ENCODE measurements at places on chromosomes 3 and 15.

- DNase-seq = no peak
Observed at GRCh38 chr15:31228011-31228484, 98.6 kb upstream of the KLF13 start.

DNA sequence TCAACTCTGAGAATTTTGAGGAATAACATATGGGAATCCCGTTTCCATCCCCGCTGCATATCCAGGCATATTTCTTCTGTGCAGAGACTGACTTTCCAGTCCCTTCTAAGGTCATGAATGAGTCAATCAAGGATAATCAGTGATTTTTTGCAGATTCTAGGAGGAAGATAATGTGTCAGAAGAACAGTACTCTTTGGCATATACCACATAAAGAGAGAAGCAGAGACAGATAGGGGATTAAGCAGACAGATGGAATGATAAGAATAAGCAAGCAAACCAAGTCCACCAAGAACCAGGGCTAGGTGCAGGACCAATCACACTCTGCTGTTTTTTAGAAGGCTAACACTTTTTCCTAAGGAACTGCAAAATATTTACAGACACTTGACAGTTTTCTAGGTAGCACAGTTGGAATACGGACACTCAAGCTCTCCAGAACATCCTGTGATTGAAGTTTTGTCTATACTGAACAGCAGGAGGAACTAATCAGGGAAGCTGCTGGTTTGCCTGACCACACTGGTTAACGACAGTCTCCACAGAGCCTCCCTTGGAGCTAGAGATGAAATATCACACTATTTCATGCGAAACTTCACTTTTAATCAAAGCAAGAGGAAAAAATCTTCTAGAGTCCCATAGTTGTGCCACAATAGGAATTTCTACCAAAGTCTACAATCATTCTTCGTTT lies 450.0 kb upstream of the KCNMB2 start:
- DNase-seq = no peak

- DNase-seq = no peak
Observed at GRCh38 chr3:151285940-151286339, 7.6 kb upstream of the P2RY14 start.

- no peak for DNase-seq
Observed at GRCh38 chr15:75821786-75822345, 21.4 kb upstream of the UBE2Q2 start.

DNA sequence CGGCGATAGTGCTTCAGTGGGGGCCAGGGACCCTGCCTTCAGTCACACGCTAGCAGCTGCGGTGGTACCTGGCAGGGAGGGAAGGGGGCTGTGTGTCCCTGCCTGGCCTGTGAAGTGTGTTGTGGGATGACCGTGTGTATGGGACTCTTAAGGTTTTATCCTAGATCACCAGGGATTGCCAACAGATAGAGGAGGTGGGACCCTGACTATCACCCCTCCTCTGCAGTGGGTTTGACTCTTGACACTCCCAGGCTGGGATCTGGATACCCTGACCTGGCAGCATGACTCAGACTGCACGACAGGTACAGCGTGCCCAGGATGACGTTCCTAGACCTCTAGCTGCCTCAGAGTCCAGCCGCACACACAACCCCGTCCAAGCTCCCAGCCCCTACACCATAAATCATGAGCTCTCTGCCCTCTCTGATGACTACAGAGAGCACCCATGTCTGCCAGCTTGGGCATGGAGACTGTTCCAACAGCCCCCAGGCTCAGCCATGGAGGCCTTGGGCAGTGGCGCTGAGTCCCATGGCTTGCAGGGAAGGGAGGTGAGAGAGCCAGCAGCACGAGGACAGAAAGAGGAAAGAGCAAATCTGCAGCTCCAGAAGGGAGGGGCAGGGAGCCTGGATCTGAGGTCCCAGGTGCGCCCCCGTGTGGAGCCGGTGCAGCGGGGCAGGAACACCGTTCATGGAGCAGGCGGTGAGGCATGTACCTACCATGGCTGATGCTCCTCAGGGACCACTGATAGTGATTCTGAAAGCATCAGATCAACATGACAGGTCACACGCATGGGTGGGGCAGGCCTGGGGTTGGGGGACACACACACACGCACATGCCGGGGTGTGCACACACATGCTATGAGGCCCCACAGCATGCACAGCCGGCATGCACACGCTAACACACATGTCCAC lies 71.0 kb downstream of the ADAMTS7 start:
- peak; percentile 6 for DNase-seq

DNA sequence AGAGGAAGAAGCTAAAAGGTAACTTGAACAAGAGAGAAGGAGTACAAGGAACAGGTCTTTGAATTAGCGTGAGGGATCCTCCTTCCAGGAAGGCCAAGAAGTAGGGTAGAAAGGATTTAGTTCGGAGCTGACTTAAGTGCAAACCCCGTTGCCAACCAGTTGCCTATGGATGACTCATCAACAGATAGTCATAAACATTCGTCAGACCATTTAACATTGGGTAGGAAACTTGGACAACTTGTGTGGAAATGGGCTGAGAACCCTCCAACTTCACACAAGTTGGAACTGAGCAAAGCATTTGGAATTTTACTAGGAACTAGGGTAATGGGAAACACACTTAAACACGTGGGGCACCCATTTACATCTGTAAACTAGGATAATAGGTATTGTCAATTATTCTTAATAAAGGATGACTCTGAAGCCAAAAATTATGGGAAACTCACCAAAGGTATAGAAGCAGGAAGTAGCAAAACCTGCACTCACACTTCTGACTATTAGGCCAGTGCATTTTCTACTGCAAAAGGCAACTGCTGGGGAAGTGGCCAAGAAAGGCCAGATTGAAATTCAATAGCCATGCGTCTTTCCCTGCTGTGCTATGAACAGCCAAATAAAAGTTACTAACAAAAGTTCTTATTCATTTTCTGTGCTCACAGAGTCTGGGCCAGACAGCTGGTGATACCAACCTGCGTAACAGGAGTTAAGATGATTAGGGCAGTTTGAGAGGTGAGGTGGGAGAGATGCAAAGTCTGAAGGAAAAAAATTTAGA lies 174.5 kb upstream of the TMC3 start:
- DNase-seq = no peak

DNA sequence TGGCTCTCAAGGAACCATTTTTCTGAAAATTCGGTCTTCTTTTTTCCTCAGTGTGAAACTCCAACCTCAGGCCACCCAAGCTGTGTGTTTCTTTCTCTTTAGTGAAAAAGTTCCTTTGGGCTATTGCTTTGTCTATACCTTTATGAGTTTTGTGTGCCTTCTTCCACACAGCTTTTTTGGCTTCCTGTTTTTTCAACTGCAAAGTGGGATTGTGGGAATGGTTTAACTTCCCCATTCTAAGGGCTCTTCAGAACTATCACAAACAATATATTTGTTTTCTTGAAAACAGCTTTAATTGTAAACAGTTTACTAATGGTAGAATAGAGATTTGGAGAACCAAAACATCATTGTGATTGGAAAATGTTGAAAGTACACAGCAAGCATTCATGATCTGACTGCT lies 10.4 kb downstream of the SYN2 start:
- DNase-seq = no peak

- no peak for DNase-seq
Observed at GRCh38 chr3:34599595-34599994, 801.2 kb downstream of the PDCD6IP start.

DNA sequence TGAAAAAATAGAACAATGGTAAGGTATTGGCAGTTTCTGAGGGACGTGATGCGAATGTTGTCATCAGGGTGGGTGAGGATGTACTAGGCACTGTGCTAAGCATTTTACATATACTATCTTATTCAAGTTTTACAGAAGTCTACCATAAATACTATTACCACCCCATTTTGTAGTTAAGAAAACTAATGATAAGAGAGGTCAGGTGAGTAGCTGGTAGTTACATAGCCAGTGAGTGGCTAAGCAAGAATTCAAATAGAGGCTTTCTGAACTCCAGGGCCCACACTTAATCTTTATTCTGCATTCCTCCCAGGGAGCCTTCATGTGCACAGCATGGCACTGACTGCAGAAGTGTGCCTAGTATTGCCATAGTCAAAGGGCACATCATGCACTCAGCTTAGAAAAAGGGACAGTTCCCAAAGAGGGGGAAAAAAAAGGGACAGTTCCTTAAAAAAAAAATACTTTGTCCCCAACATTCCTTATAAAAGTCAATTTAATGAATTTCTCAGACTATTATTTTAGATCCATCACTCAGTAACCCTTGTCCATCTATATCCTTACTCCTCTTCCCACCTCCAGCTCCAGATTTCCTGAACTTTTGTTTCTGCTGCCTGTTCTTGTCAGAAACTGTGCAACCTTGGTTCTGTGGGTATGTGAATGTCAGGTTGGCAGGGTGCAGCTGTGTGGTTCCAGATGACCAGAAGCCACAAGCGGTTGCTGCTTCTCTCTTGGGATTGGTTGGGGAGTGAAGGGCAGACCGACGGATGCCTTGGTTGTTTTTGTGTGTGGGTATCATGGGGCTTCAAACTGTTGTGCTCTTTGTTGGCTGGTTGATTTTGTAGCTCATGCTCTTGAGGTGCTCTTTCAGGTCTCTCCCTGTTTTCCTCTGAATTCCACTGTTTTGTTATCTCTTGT lies 8.3 kb downstream of the MAPKBP1 start:
- DNase-seq = no peak

DNA sequence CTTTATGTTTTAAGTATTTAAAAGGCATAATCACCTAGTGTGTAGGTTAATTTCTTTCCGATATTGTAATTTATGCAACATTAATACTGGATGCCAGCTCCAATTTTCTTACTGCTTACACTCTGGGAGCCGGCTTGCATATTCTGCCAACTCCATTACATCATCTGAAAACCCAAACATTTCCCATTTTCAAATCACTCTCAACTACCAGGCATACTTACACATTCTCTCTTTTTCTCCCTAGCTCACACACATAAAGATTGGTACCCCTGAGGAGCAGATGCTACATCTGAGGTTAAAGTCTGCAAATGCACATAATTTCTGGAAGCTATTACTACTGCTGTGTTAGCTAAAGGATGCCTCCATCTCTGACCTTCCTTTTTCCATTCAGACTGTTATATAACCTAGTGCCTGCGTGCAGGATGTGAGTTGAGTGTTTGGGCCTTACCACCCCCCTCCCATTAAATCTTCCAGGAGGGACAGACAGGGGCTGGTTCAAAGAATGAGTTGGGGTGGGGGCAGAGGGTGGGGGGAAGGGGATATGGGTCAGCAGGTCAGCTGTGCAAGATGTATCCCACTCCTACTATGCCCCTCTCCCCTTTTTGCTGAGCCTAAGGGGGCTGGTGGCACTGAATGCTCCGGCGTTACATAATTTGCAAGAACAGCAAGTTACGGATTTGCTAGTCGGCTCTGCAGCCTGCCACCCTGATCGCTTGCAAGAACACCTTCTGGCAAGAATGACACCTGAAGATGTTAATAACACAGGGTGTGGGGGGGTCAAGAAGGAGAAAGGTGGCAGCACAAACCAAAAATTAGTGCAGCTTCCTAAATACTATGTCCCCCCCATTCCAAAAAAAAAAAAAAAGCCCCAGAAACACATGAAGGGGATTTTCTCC lies 2.5 kb downstream of the RORA start:
- DNase-seq = no peak

DNA sequence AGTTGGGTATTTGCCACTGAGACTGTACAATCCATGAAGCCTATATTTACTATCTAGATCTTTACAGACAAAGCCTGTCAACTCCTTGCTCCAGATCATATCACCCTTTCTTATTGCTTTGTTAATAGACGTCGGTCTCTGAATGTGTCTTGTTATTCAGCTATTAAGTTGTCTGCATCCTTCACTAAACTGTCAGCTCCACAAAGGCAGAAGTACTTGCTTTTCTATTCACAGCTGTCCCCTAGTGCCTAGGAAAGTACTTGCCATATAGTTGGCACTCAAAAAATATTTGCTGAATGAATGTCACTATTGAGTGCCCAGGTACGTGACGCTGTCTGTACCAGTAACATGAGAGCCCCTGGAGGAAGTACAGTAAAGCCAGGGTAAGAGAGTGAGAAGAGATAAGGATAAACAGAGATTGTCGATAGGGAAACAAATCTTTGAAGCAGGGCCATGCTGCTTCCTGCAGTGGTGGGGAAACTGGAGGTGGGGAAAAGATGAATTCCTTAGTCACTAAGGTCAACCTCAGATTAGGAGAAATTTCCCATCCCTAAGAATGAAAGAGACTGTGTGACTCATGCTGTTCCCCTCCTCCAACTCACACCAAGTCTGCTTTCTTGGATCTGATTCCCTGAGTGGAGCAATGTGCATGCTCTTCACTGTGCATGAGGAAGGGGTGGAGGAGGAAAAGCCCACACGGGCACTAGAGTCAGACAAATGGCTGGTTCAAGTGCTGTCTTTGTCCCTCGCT lies 36.3 kb downstream of the PRICKLE2 start:
- DNase-seq = peak; percentile 92

Data from dermis microvascular lymphatic vessel endothelial cell (primary cell).